ENCODE measurements at places on chromosomes 1 and 21. TPM values are rescaled to one million over a fixed set of nuclear protein-coding genes. Genes with fewer than 3 reads are reported as not detected.

- no peak for DNase-seq
Measured at GRCh38 chr1:84146411-84147032, 2.5 kb downstream of the PRKACB start.

GRCh38 chr1:208641579-208642280 lies 397.5 kb upstream of the PLXNA2 start:
- DNase-seq: no peak

- no peak for DNase-seq
Measured at GRCh38 chr1:28519946-28520725, 14.3 kb downstream of the RCC1 start.

- DNase-seq: no peak
Measured at GRCh38 chr1:44467566-44467965, 62.5 kb downstream of the RNF220 start.

DNA sequence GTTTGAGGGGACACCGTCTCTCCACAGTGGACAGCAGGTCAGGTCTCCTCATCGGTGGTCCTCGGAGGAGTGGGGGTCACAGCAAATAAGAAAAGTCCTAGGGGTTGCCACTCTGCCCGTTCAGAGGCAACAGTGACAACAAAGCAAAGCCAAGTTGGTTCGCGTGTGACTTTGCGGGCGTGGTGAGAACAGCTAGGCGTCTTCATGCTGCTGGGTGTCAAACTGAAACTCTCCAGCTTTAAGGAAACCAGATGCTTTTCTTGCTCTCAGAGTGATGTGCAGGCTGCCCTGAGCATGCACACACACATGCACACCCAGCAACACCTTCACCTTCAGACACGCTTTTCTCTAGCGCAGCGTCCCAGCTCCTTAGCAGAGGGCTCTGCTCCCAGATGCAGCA lies 70.1 kb upstream of the ARHGEF16 start:
- no peak for DNase-seq

DNA sequence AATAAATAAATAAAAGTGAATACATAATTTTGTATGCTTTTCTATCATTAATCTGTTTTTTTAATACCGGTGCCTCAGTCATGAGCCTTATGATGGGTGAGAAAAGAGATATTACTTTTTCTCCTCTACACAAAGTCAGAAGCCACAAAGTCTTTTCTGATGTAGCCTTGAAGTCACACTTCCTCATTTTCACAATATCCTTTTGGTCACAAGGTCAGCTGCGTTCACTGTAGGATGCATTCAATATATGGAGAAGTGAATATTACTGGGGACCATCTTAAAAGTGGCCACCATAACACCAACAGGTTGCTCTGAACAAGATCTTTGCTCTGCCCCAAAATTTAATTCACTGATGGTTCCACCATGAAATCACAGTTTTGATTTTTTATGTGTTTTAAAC lies 83.3 kb upstream of the TNR start:
- no peak for DNase-seq

DNA sequence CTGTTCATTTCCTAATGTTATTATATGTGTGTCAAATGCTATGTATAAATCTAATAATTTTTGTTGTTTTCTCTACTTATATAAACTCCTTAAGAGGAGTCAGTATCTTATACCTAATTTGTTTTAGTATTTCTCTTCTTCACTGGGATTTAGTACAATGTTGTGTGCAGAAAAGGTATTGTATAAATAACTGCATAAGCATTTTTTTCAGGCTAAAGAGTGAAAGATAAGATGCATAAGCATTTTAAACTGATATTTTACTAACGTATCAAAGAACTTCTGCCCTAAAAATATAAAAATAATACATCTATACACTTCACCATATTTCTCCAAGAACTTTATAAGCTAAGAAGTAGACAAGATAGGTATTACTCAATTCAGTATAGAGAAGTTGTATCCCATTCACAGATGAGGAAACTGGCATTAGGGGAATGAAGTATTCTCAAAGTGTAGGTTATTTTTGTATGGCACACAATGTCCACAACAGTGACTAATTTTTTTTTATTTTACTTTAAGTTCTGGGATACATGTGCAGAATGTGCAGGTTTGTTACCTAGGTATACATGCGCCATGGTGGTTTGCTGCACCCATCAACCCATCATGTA lies 59.3 kb downstream of the NUP210L start:
- DNase-seq: no peak

DNA sequence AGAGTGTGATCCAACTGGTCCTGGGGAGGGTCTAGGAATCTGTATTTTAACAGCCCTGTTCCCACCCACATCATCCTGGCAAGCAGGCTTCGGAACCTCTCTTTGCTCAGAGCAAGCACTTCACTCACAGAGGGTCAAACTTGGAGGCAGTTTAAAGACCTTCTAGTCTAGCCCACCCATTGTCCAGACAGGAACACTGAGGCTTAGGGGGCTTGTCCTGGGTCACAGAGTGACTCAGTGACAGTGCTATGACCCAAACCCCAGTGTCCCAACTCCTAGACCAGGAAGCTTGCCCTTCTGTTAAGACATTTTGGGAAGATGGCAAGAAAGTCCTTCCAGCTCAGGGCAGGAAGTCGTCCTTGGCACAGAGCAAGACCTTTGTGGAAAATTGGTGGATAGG lies 36.5 kb downstream of the FBXO2 start:
- DNase-seq: no peak

DNA sequence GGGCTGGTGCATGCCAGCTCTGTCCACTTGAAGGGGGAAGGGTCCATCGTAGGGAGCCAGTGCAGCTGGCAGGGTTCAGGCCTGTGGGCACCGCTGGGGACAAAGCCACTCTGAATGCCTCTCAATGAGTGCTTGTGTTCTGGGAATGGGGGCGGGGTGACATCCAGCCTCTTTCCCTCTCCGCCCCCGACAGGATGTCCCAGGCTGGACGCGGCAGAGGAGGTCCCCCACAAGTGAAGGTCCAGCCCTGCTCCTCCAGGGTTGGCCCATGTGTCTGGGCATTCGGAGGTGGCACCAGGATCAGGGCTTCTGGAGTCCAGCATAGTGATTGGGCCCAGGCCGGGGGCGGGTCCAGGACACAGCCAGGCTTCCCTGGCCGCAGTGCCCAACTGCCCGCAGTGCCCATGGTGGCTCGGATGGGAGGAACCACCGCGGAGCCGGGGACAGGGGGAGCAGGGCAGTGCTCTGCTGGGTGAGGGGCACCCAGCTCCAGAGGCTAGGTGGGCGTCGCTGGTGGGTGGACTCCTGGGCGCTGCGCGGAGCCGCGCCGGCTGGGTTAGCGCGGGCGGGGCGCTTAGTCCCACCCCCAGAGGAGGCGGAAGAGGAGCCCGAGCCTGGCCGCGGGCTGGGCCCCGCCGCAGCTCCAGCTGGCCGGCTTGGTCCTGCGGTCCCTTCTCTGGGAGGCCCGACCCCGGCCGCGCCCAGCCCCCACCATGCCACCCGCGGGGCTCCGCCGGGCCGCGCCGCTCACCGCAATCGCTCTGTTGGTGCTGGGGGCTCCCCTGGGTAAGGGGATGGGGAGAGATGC lies at the start of gene SHISA4:
SHISA4 (plus strand) TSS at position 617 of the 808 bp plus-strand sequence; CDS start at position 714, 97 bp downstream.
- peak; percentile 82 for DNase-seq

DNA sequence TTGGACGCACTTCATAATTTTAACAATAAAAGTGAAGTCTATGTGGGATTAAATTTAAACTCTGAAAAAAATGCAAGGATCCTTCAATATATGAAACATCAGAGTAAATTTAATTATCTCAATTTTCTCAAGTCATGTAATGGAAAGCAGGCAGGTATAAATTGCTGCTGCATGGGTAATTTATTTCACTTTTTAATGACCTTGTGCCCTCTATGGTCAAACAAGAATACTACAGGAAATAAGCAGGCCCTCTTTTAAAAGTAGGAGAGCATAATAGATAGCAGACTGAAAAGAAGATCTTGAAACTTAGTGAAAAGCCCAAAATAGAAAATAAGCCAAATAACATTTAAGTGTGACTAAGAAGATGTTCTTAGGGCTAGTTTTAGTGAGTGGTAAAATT lies 22.9 kb downstream of the BCAS2 start:
- no peak for DNase-seq

DNA sequence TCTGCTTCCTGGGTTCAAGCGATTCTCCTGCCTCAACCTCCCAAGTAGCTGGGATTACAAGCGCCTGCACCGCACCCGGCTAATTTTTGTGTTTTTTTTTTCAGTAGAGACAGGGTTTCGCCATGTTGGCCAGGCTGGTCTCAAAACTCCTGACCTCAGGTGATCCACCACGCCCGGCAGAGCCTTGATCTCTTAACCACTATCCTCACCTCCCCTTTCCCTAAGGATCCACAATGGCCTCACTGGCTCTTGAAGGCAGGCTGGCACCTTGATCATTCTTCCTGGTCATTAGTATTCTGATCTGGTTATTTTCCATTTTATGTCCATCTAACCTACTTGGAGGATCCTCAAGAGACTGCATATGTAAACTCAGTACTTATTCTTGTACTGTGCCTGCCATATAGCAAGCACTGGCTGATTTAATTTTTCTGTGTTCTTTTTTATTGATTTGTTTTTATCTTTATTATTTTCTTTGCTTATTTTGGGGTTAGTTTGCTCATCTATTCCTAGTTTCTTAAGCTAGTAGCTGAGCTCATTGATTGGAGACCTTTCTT lies 6.3 kb downstream of the RCC1 start:
- no peak for DNase-seq

- DNase-seq: no peak
Measured at GRCh38 chr1:15820478-15820877, 13.0 kb upstream of the UQCRHL start.

GRCh38 chr1:12552951-12553921 lies 64.8 kb downstream of the DHRS3 start:
- DNase-seq: no peak

DNA sequence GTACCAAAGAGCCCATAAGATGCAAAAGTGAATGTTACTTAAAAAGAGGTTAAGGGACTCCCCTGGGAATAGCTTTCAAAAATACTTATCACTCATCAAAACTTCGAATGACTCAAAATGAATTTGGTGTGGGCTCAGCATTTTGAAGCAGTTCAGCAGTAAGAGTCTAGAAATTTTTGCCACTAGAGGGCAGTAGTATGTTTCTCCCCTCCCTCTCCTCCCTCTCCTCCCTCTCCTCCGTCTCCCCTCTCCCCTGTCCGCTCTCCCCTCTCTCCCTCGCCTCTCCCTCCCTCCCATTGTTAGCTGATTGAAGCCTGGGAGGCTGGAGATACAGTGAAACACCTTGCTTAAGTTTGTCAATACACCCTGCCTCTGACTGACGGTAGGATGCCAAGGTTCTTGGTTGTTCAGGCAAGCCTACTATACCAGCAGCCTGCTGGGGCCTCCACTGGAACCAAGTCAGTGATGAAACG lies 70.8 kb upstream of the TENT5C start:
- no peak for DNase-seq

DNA sequence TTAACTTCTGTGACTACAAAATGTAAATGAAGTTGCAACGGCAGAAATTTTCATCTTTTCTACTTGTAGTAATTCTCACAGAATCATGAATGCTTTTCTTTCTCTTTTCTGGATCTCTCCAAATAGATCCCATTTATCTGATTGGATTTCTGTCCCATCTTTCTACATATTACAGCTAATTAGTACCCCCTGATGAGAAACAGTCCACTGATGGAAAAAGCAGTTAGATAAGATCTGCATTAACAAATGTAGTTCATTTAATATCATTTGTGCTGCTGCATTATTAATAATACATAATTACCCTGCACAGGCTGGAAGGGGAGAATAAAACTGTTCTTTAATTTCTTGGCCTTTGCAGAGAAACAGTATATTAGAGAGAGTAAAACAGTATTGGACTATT lies 289.3 kb downstream of the TTLL7 start:
- DNase-seq: no peak

DNA sequence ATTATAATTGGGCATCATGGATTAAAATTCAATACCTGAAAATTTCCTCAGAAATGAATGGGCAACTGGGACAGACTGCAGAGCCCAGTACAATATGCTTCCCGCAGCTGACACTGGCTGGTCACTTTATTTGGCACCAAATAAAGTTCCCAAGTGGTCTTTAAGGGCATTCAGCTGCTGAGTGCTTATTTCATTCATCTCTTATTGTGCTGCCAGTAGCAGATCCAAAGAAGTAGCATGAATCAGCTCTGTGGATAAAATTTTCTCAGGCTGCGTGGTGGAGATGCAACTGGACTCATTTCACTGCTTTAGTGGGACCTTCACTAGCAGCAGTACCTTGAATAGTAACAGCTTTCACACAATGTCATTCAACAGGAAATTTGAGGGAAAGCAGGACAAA lies 226.3 kb upstream of the ADGRL2 start:
- DNase-seq: no peak

GRCh38 chr1:28905921-28906666 lies 8.3 kb upstream of the EPB41 start:
- DNase-seq: no peak

DNA sequence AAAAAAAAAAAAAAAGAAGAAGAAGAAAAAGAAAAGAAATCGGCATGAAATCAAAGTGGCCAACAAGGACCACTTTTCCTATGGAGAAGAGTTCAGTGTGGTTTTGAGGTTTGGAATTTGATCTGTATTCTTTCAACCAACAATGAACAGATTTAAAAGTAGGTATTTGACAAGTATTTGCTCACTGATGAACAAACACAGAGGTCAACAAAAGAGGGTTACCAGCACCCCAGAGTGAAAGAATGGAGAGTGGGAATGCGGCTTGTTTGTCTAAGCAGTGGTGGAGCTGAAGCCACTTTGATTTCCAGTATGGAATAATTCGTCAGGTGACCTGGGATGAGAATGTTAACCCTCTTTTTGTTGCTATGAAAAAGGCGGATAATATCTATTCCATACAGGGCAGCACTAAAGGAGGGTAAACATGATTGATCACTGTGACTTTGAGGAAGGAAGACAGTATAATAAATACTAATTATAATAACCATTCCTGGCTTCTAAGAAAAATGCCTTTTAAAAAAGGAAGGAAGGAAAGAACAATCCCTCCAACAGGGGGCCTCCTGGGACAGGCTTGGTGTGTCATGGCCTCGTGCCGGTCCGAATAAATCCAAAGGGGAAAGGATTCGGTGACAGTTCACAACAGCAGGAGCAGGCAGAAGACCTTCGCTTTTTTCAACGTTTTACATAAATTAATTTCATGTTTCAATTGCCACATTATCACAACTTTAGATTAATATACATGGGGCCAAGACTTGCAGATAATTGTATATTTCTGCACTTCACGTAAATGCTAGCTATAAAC lies 37.2 kb upstream of the SIM2 start:
- DNase-seq: no peak

GRCh38 chr1:197737916-197738315 lies 37.4 kb downstream of the DENND1B start:
- DNase-seq: no peak

- DNase-seq: no peak
Measured at GRCh38 chr1:201228011-201228983, 37.7 kb downstream of the IGFN1 start.

GRCh38 chr1:69263921-69264391 lies 303.8 kb upstream of the LRRC7 start:
- DNase-seq: peak; percentile 37

Gene SPOCD1
- 0.17 TPM for total RNA-seq

Gene C1orf141
- not detected for total RNA-seq

Gene NFASC
- 63.3 TPM for total RNA-seq

Gene FAM151A
- total RNA-seq: 0.59 TPM

Gene OR2M3
- total RNA-seq: not detected

Gene SYCP1
- total RNA-seq: not detected
